ENCODE measurements at places on chromosomes 1 and 21. TPM values are rescaled to one million over a fixed set of nuclear protein-coding genes. Genes with fewer than 3 reads are reported as not detected.

DNA sequence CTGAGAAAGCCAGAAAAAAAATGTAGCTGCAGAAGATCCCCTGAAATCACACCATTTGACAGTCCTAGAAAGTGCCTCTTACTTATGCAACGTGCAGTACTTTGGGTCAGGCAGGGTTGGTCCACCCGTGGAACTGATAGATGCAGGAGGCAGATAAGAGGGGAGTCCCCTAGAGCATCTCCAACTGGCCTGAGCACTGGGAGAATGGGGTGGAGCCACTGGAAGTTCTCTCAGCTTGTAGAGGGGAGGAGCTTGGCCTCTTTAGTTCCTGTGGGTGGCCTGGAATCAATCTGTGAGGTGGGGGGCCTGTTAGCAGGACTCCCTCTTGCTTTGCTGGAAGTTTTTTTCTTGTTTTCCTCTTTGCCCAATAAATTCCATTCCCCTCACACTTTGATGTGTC is 335.7 kb upstream of the NCAM2 start:
- no peaks in the 10 kb centered on the region for H3K36me3 ChIP-seq
- no peak overlapping the region for H3K27ac ChIP-seq
- H3K4me3 ChIP-seq: no peak overlapping the region
- DNase-seq: no peak
- no peaks in the 10 kb centered on the region for H3K4me1 ChIP-seq

GRCh38 chr1:57066980-57067610 is 101.3 kb upstream of the C8B start:
- no peaks in the 10 kb centered on the region for H3K4me1 ChIP-seq
- no peaks in the 10 kb centered on the region for H3K36me3 ChIP-seq

SH3BGR gene
- 0.40 TPM for total RNA-seq

GRCh38 chr1:2617971-2618470 is 14.8 kb downstream of the MMEL1 start:
- H3K36me3 ChIP-seq: no peaks in the 10 kb centered on the region
- H3K4me1 ChIP-seq: no peaks in the 10 kb centered on the region
- no peak overlapping the region for H3K4me3 ChIP-seq
- no peak overlapping the region for H3K27ac ChIP-seq
- DNase-seq: no peak
- H3K27me3 ChIP-seq: peaks cover 81% of the 10 kb centered on the region

OPRD1 gene
- not detected for total RNA-seq

DNA sequence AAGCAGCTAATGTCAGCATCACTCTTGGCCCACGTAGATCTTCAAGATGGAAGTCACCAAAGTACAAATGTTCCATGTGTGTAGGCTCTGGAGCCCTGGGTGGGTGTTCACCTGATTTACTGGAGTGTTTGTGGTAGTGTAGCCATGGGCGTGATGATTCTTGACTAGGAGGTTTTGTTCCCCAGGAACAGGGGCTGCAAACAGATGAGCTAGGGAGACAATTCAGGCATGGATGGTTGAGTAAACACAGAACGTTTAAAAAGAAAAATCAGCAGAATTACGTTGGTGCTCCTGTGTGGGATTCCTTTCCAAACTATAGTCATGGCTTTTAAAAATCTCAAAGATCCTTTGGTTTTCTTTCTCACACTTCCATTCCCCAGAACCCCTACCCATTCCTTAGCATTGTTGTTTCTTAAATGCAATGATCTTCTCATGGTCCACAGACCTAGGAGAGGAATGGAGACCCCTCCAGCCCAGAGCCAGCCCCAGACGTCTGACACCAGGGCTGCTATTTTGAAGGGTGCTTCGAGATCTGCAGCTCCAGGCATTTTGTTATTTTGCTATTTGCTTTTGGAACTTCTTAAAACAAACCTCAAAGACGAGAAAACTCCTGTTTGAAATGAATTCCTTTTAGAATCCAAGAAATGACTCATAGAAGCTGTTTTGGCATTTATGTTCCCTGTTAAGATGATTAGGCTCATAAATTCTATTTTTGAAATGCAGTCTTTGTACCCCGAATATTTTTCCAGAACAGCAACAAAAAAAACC is 115.1 kb downstream of the ETS2 start:
- peak; percentile 78 for DNase-seq
- peak overlapping the region; percentile 31 for H3K4me3 ChIP-seq
- peak overlapping the region; percentile 71 for H3K27ac ChIP-seq

BLACAT1 gene
- total RNA-seq: 1.5 TPM

- H3K27me3 ChIP-seq: no peaks in the 10 kb centered on the region
- H3K4me1 ChIP-seq: peaks cover 50% of the 10 kb centered on the region
Observed at GRCh38 chr21:46636550-46637285, 1.2 kb downstream of the PRMT2 start.

KDF1 gene
- 21.7 TPM for total RNA-seq

PRR9 gene
- total RNA-seq: not detected

CYP4B1 gene
- not detected for total RNA-seq

- H3K4me1 ChIP-seq: peaks cover 5% of the 10 kb centered on the region
- H3K4me3 ChIP-seq: peak overlapping the region; percentile 96
- no peak overlapping the region for H3K27ac ChIP-seq
Observed at GRCh38 chr1:115088871-115089419, 358 bp downstream of the TSPAN2 start.

GRCh38 chr1:41452704-41453290 is 31.7 kb downstream of the EDN2 start:
- no peaks in the 10 kb centered on the region for H3K4me1 ChIP-seq
- DNase-seq: no peak
- H3K4me3 ChIP-seq: no peak overlapping the region
- no peak overlapping the region for H3K27ac ChIP-seq

LRRIQ3 gene
- 0.95 TPM for total RNA-seq

GRCh38 chr1:109807402-109807801 is 43.7 kb upstream of the EPS8L3 start:
- H3K27me3 ChIP-seq: no peaks in the 10 kb centered on the region
- no peak for DNase-seq
- no peak overlapping the region for H3K4me3 ChIP-seq
- no peaks in the 10 kb centered on the region for H3K36me3 ChIP-seq
- H3K4me1 ChIP-seq: peaks cover 11% of the 10 kb centered on the region
- no peak overlapping the region for H3K27ac ChIP-seq

FCMR gene
- 4.6 TPM for total RNA-seq

DNA sequence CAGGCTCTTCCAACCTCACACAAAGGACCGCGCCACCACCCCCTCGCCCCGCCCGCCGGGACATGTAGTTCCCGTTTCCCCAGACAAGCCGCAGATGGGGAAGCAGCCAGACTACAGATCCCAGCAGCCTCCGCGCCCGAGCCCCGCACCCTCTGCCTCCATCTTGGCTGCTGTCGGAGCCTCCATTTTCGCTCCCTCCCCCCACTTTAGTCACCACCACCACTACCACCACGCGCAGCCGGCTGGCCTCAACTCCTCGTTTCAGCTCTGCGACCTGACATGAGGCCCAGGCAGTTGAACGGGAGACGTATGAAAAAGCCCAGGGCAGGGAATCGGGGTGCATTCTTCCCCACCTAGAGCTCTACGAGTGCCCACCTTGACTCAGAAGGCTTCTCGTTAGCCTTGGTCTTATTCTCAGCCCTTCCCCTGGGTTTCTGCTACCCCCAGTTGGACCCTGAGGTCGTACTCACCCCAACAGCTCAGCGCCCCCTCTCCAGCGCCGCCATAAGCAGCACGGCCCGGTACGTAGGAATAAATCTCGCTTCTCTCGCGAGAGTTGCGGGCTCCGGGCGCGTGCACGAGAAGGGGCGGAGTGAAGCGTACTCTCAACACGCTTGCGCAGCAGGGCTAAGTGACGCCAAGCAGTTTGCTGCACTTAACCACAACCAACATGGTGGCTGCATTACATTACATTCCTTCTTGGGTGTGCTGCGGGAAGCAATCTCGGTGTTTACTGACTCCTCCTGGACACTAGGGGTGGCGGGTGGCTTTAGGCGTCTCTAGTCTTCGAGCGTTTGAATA is at the start of gene CSDE1:
CSDE1 (minus strand) TSS at position 530 of the 801 bp plus-strand sequence. CDS start 18,094 bp downstream, outside the sequence.
- peaks cover 13% of the 10 kb centered on the region for H3K36me3 ChIP-seq
- H3K4me1 ChIP-seq: peaks cover 24% of the 10 kb centered on the region
- H3K27ac ChIP-seq: peak within 1 kb of the TSS; percentile 80
- no peaks in the 10 kb centered on the region for H3K27me3 ChIP-seq
- peak; percentile 98 for DNase-seq
- H3K4me3 ChIP-seq: peak within 1 kb of the TSS; percentile 89

ARHGEF16 gene
- 60.7 TPM for total RNA-seq

DNA sequence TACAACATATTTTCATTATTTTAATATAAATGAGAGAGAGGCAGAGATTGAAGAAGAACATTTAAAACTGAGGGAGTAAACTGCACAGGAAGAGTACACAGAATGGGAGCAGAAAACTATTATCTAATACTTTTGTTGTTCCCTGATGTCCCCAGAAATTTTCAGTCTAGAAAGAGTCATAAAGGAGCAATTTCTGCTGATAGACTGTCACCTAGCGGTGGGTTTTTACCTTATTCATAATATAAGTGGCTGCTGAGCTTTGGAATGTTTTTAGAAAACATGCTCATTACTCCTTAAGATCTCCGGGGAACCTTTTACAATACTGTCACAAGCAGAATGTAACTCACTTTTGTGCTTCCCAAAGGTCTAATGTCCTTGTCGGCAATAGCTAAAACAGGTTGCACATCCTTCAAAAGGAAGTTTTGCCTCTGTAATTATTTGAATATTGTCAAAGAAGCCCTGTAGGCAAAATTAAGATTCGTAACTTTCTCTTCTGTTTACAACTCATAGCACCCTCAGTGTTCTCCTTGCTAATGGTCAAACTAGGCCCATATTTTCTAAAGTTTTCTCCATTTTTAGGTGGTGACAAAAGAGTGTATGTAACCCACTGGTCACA is 4.9 kb upstream of the NPL start:
- no peaks in the 10 kb centered on the region for H3K36me3 ChIP-seq
- no peaks in the 10 kb centered on the region for H3K4me1 ChIP-seq
- no peak overlapping the region for H3K27ac ChIP-seq
- H3K4me3 ChIP-seq: no peak overlapping the region
- H3K27me3 ChIP-seq: peaks cover 20% of the 10 kb centered on the region

- no peaks in the 10 kb centered on the region for H3K27me3 ChIP-seq
- H3K36me3 ChIP-seq: no peaks in the 10 kb centered on the region
- peak overlapping the region; percentile 75 for H3K27ac ChIP-seq
Observed at GRCh38 chr1:79322511-79323027, 316.0 kb upstream of the ADGRL4 start.

- no peak overlapping the region for H3K4me3 ChIP-seq
- no peak for DNase-seq
- H3K27ac ChIP-seq: no peak overlapping the region
- H3K4me1 ChIP-seq: peaks cover 18% of the 10 kb centered on the region
Observed at GRCh38 chr1:9717193-9718005, 65.9 kb downstream of the PIK3CD start.

ZSWIM5 gene
- 1.6 TPM for total RNA-seq

GRCh38 chr1:226108935-226109828 is 46.7 kb downstream of the H3-3A start:
- peak overlapping the region; percentile 79 for H3K4me3 ChIP-seq
- peaks cover 34% of the 10 kb centered on the region for H3K4me1 ChIP-seq
- peak overlapping the region; percentile 52 for H3K27ac ChIP-seq

ZBTB17 gene
- total RNA-seq: 44.2 TPM

DNA sequence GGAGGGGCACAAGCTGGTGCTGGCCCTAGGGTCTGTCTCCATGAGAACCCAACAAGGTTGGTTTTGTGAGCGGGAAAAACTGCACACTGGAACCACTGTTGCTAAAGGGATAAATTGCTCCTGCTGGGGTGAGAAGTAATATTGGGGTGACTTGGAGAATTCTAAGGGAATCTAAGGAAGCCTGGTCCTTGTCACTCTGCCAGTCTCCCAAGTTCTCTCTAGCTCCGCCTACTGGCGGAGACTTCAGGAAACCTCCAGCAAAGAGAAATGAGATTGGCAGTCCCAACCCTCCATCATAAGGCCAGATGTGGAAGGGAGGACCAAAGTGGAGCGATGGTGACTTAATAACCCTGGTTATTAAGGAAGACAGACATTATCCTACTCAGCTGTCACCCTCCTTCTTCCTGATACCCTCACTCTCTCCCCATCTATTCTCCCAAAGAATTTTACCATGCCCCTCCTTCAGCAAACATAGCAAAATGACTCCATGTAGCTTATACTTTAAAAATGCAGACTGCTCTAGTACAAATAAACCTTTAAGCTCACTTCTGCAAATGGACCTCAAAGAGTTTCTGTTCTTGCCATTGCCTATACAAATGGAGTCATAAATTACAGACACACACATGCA is 2.7 kb downstream of the LCE1F start:
- no peak overlapping the region for H3K27ac ChIP-seq
- H3K27me3 ChIP-seq: peaks cover 27% of the 10 kb centered on the region
- no peak overlapping the region for H3K4me3 ChIP-seq
- peak; percentile 60 for DNase-seq
- no peaks in the 10 kb centered on the region for H3K4me1 ChIP-seq
- H3K36me3 ChIP-seq: no peaks in the 10 kb centered on the region

FMO2 gene
- total RNA-seq: not detected

GRCh38 chr1:2912424-2913061 is 108.7 kb upstream of the ACTRT2 start:
- no peaks in the 10 kb centered on the region for H3K4me1 ChIP-seq
- H3K27ac ChIP-seq: no peak overlapping the region
- no peaks in the 10 kb centered on the region for H3K36me3 ChIP-seq
- no peak overlapping the region for H3K4me3 ChIP-seq
- DNase-seq: no peak

HTR6 gene
- total RNA-seq: not detected

VAV3 gene
- total RNA-seq: 0.98 TPM

FTCD gene
- 0.58 TPM for total RNA-seq

- no peaks in the 10 kb centered on the region for H3K27me3 ChIP-seq
- DNase-seq: no peak
- no peaks in the 10 kb centered on the region for H3K36me3 ChIP-seq
- H3K4me1 ChIP-seq: peaks cover 26% of the 10 kb centered on the region
- no peak overlapping the region for H3K4me3 ChIP-seq
Observed at GRCh38 chr1:93708734-93709481, 27.3 kb upstream of the BCAR3 start.

FCRL5 gene
- total RNA-seq: not detected
